ENCODE measurements at places on chromosomes 1 and 21. TPM values are rescaled to one million over a fixed set of nuclear protein-coding genes. Genes with fewer than 3 reads are reported as not detected.

DNA sequence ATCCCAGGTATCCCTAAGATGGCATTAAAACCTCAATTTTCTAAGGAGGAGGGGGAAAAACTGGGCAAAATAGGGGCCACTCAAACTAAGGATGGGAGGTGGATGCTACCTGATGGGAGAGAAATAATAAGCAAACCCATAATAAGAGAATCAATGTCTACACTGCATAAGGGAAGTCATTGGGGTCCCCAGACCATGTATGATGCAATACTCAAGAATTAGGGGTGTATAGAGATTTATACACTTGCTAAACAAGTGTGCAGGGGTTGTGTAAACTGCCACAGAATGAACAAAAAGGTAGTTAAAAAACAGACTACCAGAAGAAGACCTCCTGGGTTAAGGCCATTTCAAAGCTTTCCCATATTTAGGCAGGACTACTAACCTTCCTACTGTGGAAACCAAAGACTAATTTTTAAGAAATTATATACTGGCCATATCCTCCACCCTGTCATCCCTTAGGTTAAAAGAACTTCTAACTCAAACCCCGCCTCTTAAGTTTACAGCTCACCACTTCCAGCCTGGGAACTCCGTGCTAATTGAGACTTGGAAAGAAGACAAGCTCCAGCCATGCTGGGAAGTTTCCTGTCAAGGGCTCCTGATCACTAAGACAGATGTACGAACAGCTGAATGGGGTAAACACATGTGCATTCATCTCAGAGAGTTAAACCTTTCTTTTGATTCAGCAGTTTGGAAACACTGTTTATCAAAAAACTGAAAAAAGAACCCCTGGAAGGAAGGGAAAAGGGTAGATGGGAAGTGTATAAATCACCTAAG is 64.4 kb upstream of the TLR5 start:
- DNase-seq: no peak

GRCh38 chr21:45432575-45433255 is 27.8 kb downstream of the COL18A1 start:
- no peak for DNase-seq

GRCh38 chr1:160579216-160579701 is at the start of gene CD84:
Gene CD84 (minus strand): TSS chr1:160579496. CDS start chr1:160579437, 59 bp downstream.
- no peak for DNase-seq

- no peak for DNase-seq
These were observed 232.9 kb downstream of the TPR start for GRCh38 chr1:186142159-186142558.

The SH2D2A gene
- total RNA-seq: 3.5 TPM

- DNase-seq: no peak
These were observed 85.7 kb upstream of the ARTN start for GRCh38 chr1:43847882-43848281.

GRCh38 chr1:235648407-235648907 is 1.1 kb downstream of the GNG4 start:
- DNase-seq: no peak

The UBE2U gene
- not detected for total RNA-seq

DNA sequence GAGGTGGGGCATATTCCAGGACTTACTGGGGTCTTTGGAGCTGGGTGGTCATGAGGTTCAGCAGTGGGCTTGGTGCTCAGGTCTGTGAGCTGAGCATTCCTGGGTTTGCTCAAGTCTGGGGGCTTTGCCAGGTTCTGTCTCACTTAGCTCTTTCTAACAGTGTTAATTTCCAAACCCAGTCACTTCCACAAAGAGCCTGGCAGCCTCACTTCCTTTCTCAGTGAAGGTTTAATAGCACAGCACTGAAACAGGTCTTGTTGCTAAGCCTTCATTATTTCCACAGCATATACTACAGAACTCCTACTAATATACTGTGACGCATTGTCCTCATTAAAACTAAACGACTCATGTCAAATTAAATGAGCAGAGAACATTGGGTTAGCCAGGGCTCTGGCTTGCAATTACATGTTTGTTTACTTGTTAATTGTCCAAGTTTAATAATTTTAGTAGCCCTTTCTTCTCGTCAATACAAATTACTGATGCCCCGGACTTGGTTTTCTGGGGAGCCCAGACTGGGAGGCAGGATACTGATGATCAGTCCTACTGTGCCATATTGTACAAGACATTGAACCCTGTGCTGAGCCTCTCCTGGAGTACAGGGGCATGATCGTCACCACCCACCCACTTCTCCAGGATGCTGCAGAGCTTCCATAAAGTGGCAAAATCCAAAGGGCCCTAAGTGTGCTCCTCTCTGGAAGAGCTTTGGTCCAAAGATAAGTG is 170.7 kb downstream of the IER5 start:
- no peak for DNase-seq

GRCh38 chr1:26889551-26890466 is at the start of gene GPN2:
Gene GPN2 (minus strand): TSS chr1:26890283. CDS start chr1:26890096, 187 bp downstream.
- DNase-seq: peak; percentile 88

DNA sequence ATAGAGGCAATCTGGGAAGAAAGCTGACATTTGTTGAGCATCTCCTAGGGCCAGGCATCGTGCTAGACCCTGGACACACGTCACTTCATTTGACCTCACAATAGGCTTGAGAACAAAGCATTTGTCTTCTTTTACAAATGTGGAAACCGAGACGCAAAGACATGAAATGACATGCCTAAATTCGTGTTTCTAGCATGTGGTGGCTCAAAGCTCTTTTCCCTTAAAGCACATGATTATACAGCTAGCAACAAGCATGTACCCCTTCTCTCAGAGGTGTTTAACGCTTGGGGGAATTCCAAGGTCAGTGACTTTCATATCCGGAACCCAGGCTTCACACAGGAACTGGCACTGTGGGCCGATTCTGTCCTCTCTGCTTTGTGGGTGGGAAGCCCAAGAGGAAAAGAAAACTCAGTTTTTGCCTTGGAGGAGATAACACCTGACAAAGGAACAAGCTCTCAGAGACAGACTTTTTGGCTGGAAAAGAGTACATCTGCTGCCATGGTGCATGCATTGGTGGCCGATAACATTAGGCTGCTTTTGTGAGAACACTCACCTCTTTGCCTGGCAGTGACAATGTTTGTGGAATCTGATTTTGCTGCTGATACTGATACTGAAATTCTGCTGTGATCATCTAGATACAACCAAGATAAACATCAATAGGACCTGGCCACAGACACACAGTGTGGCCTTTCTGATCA is 15.4 kb upstream of the CD2 start:
- no peak for DNase-seq

The ALX3 gene
- not detected for total RNA-seq

DNA sequence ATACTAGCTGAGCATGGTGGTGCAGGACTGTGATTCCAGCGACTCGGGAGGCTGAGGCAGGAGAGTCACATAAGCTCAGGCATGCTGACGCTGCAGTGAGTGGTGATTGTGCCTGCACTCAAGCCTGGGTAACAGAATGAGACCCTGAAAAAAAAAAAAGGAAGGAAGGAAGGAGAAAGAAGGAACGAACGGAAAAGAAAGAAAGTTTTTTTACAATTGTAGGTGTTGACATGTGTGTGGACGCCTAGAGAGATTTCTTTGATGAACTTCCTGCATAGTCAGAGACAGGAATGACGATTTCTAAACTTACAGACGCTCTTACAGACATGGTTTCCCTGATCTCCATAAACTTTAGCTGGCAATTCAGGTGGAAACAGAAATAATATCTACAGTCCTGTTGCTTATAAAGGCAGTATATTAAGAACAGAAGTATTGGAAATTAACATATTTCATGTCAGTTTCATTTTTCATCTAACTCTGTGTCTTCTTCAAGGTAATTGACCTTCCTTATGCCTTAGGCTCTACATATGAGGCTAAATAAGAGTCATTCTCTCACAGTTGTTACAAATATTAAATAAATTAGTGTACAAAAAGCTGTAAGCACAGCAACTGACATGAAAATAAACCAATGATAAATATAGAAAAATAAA is 4.1 kb downstream of the SAMSN1 start:
- DNase-seq: no peak
